SHP77 (cell line): ENCODE measurements at places on chromosomes 4 and X.

GRCh38 chr4:81453024-81453423 lies 18.7 kb downstream of the RASGEF1B start:
- no peak for DNase-seq

- DNase-seq: no peak
Observed at GRCh38 chr4:168488869-168489274, 8.0 kb upstream of the PALLD start.

DNA sequence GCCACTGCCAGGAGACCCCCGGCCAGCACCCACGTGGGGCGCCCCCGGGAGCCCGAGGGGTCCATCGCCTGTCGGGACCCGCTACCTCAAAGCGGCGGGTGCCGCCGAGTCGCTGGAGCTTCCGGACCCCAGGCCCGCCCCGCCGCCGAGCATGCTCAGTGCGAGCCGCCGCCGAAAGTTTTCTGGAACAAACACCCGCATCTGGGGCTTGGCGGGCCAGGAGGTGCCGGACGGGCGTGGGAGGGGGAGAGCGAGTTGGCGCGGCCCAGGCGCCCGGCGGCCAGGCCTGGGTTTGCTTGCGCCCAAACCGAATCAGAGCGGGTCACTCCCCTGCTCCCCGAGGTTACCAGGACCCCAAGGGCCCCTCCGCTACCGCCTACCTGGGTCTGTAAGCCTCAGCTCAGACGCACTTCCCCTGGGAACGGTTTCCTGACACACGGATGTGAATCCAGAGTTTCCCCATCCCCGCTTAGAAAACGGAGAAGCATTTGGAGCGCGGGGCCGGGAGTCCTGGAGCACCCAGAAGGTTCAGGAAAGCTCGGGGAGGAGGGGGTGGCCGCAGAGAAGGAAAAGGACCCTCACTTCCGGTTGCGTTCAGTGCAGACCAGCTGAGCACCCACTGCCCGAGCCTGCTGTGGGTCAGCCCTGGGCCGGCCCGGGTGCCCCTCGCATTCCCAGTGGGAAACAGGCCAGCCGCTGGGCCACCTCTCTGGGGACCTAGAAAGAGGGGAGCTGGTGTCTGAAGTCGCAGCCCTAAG lies at the start of gene EVC2:
Gene EVC2 (minus strand): TSS at position 111 of the 758 bp plus-strand sequence. CDS start 46 bp downstream, at position 65.
- no peak for DNase-seq

- DNase-seq: no peak
Observed at GRCh38 chr4:79429113-79429903, 21.3 kb upstream of the GK2 start.

DNA sequence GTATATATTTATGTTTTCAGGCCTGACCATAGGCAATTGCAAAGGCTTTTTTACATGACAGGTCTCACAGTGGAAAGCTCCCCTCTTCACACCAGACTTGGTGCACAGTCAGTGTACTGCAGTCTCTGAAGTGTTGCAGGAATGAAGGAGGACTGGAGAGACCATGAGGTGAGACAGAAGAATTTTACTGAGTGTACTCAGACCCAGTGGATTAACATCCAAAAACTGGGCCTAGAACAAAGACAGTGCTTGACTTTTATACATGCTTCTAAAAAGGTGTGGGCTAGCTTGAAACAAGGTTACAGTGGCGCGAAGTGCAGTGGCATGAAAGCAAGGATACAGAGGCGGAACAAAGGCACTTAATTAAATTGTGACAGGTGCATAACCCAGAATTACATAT lies 822.9 kb downstream of the RAPGEF2 start:
- DNase-seq: no peak

DNA sequence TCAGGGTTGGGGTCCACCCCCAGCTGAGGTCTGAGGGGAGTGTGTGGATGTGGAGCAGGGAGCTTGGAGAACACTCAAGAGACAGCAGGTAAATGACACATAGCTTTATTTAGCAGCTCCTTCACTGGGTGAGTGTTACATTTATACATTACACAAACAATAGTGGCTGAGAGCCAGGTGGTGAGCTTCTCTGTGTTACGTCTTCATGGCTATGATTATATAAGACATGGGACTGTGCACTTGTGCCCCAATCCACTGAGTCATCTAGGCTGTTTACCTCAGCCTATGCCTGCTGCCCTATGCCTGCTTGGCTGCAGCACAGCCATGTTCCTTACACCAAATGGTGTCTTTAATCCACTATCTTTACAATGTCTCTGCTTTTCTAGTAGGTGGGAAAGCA lies 459.6 kb downstream of the AFF2 start:
- no peak for DNase-seq

DNA sequence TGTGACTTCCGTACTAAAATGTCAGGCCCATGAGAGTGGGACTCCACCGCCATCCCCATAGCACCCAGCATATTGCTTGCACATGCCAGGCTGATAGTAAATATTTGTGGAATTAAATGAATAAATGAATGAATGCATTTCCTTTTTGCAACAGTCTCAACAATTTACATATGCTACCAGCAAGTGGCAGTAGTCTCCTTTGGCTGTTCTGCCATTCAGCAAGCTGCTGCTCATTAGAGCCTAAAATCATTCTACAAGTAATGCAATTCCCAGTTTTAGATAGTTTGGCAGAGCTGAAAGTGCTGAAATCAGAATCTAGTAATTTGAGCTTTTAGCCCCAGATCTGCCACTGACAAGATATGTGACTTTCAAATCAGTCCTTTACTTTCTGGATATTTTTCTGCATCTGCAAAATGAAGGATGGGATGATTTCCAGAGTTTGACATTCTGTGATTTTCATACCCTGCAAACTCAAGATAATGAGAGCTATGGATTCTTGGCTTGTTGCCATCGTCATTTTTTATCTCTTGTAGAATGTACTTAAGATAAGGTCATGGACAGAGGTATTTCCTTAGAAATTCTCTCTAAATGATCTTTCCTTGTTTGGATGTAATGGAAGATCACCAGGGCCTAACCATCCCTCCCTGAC lies 35.7 kb upstream of the INTS6L start:
- DNase-seq: no peak

DNA sequence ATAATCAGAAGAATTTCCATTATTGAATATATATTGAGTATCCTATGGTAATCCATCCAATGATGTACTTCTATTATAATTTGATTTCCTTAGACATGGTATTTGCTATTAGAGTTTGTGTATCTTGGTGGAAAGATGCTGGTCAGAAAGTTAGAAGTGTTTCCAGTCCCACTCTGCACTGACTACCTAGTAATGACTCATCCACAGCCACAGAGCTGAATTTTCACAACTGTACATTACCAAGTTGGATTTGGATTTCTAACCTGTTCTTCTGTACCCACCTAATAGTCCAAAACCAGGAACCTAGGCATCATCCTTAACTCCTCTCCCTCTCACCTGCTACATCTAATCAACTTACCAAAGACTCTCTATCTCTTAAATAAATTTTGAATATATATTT lies 145.4 kb downstream of the REELD1 start:
- DNase-seq: no peak

- no peak for DNase-seq
Observed at GRCh38 chr4:144666539-144667175, 20.7 kb downstream of the HHIP start.

- no peak for DNase-seq
Observed at GRCh38 chrX:41686788-41687187, 2.0 kb upstream of the GPR34 start.

DNA sequence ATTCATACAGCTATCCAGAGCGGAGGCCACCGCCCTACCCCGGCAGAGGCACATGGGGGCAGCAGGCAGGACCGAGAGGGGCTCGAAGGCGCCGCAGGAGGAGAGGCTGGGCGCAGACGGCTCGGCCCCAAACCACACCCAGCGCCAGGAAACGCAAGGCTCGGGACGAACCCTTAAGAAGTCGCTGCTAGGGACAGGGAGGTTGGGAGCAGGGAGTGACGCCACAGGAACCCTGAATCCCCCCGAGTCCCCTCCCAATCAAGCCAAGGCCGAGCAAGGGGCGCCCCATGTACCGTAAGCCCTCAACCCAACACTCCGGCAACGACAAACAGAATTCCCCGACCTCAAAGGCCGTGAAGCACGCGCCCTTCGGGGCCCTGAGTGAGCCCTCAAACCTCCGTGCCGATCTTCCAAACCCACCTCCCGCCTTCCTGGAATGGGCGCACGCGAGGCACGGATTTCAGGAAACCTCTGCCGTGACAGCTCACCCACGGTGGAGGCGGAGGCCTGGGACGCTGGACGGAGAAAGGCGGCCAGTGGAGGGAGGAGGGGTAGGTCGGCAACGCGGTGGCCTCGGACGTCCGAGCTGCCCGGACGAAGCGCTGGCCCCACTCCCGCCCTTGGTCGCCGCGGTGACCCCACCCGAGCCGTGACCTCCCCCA lies 1.8 kb downstream of the ZFYVE28 start:
- DNase-seq: no peak

DNA sequence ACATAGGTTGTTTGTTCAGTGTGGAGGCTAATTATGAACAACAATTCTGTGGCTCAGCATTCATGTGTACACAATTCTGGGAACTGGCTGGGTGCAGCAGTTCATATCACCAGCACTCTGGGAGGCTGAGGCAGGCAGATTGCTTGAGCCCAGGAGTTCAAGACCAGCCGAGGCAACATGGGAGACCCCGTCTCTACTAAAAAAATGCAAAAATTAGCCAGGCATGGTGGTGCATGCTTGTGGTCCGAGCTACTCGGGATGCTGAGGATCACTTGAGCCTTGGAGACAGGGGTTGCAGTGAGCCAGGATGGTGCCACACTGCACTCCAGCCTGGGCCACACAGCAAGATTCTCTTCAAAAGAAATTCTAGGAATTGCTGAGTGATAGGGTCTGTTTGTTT lies 4.5 kb upstream of the PPP2R2C start:
- no peak for DNase-seq

- DNase-seq: no peak
Observed at GRCh38 chr4:98284640-98285046, 23.5 kb downstream of the RAP1GDS1 start.

DNA sequence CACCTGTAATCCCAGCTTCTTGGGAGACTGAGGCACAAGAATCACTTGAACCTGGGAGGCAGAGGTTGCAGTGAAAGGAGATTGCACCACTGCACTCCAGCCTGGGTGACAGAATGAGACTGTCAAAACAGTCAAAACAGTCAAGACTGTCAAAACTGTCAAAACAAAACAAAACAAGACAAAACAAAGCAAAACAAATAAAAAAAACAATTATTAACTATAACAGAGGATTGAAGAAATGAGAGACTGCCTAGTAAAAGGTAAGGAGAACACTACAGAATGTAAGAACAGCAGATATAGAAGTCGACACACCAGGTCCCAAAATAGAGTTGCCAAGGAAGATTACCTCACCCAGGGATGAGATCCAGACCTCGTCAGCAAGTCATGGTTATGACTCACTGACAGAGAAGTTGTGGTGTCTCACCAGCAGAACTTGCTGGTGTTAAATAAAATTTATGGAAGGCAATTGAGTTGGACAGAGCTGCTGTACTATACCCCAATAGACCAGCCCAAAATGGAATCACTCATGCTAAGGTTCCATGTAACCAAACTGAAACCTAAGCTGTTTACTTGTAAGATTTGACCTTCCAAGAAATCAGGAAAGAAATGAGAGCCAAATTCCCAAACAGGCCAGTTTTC lies 32.1 kb upstream of the GK start:
- no peak for DNase-seq

- DNase-seq: no peak
Observed at GRCh38 chrX:109990582-109991276, 12.2 kb upstream of the TMEM164 start.

GRCh38 chrX:116198810-116199209 lies 28.3 kb downstream of the AGTR2 start:
- DNase-seq: no peak

DNA sequence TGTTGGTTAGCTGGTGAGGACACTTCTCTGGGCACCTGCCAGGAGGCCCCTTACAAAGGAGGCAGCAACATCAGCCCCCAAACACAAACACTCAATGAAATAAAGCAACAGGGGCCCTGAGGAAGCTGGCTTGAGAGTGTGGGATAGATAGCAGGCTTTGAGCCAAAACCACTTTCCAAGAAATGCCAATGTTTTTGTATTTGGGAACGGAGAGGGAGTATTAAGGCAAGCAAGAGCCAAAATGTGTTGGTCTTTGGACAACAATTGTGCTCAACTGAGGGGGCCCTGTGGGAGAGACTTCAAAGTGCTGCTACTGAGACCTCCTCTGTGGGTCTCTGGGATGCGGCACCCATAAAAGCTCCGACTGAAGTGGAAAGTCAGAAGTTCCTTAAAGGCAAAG lies 41.0 kb downstream of the RAI2 start:
- no peak for DNase-seq

DNA sequence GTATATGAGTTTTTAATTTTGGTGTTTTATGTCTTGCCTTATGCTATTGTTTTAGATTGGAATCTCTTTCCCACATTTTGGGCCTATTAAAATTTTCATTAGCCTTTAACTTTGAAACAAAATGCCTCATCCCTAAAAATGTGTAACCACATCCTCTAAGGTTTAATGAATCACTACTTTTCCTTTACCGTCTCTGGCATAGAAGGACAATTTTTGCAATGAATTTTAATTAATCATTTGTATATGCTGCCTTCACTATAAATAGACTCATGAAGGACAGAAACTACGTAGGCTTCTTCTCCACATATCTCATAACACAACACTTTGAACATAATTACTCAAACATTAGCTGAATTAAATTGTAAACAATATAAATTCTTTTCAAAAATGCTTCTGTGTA lies 421.5 kb downstream of the NLGN4X start:
- DNase-seq: no peak

DNA sequence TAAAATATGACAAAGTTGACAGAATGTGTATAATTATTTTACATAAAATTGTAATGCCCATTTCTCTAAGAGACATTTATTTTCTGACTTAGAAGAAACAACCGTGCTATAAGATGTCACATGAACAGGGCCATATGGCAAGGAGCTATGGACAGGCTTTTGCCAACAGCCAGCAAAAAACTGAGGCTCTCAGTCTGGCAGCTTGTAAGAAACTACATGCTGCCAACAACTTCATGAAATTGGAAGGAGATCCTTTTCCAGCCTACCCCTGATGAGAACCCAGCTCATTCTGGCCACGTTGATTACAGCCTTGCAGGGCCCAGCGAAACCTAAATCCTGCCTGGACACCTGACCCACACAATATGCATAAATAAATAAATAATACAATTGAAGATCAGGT lies 250.3 kb upstream of the ARSJ start:
- no peak for DNase-seq

DNA sequence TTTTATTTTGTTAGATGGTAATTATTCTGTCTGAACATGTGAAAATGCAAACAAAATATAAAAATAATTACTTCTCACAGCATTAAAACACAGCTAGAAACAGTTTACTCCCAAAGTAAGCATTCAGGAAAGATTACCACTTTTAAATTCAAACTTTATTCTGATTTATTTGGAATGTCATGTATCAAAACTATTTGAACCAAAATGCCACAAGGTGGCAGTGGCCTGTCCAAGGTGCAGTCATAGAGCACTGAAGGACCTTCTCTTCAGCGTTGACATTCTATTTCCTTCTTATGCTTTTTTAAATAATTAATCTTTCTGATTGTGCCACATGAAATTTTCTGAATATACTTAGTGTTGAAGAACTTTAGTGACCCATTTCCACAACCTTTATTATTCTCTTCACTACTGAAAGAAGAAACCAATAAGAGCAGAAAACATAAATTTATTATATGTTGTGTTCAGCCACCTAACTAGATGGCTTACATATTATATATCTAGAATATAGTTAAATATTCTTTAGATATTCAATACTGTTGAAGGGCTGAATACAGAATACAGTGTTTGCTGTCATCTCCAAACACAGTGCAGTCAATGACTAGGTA lies 283.6 kb downstream of the CFAP299 start:
- DNase-seq: no peak

- DNase-seq: no peak
Observed at GRCh38 chr4:118787844-118788380, 48.0 kb downstream of the SEC24D start.

GRCh38 chr4:109592367-109592766 lies 32.3 kb downstream of the MCUB start:
- DNase-seq: no peak
